ENCODE measurements at places on chromosomes 12 and 14. TPM values are rescaled to one million over a fixed set of nuclear protein-coding genes. Genes with fewer than 3 reads are reported as not detected.

DNA sequence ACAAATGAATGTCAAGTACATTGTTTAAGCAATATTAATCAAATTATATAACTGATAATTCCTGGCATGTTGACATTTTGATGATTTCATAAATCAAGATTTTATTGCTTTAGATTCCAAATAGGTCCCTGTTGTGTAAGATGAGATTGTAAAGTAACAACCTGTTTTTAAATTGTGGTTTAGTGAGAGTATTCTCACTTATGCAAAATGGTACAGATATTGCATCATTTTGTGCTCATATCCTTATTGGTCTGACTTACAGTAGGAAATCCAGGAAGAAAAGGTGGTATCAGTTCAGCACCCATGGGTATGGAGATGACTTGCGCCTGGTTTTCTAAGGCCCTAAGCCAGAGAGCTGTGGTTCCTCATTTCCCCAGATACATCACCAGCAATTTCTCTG is 165.5 kb downstream of the KIF21A start:
- no peaks in the 10 kb centered on the region for H3K36me3 ChIP-seq
- DNase-seq, result no peak
- no peak overlapping the region for H3K4me3 ChIP-seq
- no peaks in the 10 kb centered on the region for H3K27me3 ChIP-seq
- no peaks in the 10 kb centered on the region for H3K4me1 ChIP-seq

- H3K27me3 ChIP-seq, result no peaks in the 10 kb centered on the region
- no peak overlapping the region for H3K4me3 ChIP-seq
- no peaks in the 10 kb centered on the region for H3K36me3 ChIP-seq
- DNase-seq, result no peak
- no peak overlapping the region for H3K27ac ChIP-seq
Measured at GRCh38 chr14:93549595-93549994, 118.9 kb downstream of the UNC79 start.

- H3K27me3 ChIP-seq, result no peaks in the 10 kb centered on the region
- peaks cover 22% of the 10 kb centered on the region for H3K36me3 ChIP-seq
- H3K4me3 ChIP-seq, result no peak overlapping the region
Measured at GRCh38 chr14:58301416-58301815, 3.1 kb downstream of the ARID4A start.

DNA sequence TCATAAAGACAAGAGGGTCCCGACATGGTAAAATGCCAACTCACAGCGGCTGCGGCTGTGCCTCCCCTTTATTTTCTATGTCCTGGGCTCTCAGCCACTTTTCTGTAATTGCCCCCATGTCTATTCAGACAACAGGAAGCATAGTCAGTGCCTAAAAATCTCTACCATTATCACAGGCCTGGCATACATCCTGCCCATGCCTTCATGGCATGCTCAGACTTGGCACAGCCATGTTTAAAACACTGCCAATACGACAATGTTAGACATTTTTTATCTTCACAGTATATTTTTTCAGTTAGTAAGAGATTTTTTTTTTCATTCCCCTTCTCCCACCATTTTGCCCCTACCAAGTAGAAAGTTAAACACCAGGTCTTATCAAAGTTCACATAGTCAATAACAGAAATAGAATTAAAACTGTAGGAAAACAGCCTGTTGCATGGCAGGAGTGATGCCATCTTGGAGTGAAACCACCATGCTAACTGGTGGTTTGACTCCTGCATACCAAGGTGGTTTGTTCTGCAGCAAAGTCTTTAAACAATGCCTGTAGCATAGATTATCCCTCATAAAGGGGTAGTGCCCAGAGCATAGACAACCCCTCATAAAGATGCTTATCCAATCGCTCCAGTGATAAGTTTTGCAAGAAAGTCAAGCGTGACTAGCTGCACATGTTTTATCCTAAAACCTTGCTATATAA is 18.9 kb upstream of the CERS5 start:
- no peak for DNase-seq
- no peak overlapping the region for H3K4me3 ChIP-seq
- no peaks in the 10 kb centered on the region for H3K4me1 ChIP-seq
- H3K27me3 ChIP-seq, result no peaks in the 10 kb centered on the region

DNA sequence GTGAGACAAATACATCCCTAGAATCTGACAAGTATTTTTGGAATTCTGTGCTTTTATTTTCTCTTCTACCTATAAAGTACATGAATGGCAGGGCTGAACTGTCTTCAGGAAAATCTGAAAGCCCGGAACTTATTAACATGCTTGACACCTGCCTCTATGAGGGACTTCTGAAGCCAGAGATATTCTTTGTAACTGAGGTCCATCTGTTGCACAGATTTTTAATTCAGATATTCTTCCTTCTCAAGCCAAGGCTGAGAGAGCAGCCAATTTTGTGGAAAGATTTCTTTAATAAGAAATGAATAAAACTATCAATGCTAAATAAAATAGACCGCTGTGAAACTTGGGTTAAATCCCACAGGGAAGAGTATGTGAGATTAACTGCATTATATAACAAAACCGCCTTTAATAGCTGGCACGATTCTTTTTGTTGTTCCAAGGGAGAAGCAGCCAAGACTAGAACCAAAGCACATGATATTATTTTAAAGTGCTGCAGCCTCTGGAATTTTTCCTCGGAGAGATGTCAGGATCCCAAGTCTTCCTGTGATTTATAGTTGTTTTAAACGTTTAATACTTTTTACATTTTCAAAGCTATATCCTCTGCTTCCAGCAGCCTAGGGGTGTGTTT is 148.9 kb downstream of the CRADD start:
- no peaks in the 10 kb centered on the region for H3K27me3 ChIP-seq
- no peaks in the 10 kb centered on the region for H3K36me3 ChIP-seq
- no peak for DNase-seq
- H3K4me1 ChIP-seq, result no peaks in the 10 kb centered on the region
- H3K27ac ChIP-seq, result no peak overlapping the region

DNA sequence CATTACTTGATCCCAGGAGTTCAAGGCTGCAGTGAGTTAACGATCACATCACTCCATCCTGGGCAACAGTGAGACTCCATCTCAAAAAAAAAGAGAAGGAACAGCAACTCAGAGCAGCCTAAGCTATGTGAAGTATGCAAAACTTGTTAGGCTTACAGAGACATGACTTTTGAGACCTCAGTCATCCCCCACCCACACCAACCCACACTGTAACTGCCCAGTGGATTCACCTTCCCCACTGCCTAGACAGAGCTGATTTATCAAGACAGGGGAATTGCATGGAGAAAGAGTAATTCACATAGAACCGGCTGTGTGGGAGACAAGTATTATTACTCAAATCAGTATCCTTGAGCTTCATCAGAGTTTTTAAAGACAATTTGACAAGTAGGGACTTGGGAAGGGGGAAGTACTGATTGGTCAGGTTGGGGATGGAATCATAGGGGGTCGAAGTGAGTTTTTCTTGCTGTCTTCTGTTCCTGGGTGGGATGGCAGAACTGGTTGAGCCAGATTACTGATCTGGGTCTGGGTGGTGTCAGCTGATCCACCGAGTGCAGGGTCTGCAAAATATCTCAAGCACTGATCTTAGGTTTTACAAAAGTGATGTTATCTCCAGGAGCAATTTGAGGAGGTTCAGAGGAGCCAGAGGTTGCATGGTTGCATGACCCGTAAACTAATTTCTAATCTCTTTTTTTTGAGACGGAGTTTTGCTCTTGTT is 6.2 kb upstream of the WDR89 start:
- H3K27ac ChIP-seq, result no peak overlapping the region
- peaks cover 54% of the 10 kb centered on the region for H3K4me1 ChIP-seq
- no peaks in the 10 kb centered on the region for H3K36me3 ChIP-seq
- DNase-seq, result no peak

DNA sequence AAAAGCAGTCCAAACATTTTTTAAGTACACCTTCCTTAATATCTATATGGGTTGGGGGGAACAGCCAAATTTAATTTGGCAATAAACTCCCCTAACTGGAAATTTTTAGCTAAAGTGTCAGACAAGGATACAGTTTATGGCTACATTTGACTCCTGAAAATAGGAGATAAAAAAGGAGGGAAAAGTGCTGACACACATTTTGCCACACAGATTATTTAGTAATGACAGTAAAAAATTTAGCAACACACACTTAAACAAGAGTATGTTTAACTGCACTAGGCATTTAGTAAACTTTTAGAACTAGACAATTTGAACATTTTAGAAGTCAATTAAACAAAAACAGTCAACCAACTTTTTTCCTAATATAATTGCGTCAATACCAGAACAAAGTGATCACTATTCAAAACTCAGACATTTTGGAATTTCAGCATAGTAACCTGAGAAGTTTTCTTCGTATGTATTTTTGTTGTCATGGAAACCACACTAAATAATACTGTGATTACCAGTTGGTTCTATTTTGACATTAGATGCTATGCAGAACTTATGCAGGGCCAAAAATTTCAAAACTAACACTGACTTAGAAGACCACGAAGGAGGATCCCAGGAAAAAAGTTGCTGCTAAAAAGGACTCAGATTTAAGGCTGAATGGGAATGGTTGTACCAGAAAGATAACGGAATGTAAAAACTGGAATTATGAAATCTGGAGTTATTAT is 13.4 kb downstream of the GMFB start:
- no peak overlapping the region for H3K27ac ChIP-seq
- H3K36me3 ChIP-seq, result no peaks in the 10 kb centered on the region
- H3K4me1 ChIP-seq, result no peaks in the 10 kb centered on the region
- no peak for DNase-seq
- H3K27me3 ChIP-seq, result no peaks in the 10 kb centered on the region

The LBHD2 gene
- total RNA-seq, result not detected

The GNB3 gene
- total RNA-seq, result 3.2 TPM

The ACIN1 gene
- total RNA-seq, result 222 TPM

The LTB4R gene
- 26.4 TPM for total RNA-seq

The PABPN1 gene
- 196 TPM for total RNA-seq
